Stimulated activated CD8-positive, alpha-beta memory T cell treated with anti-CD3 and anti-CD28 coated beads, Interleukin-15, amount 100 ng/mL, for 24 hours (primary cell): ENCODE measurements at places on chromosomes 5 and 9.

DNA sequence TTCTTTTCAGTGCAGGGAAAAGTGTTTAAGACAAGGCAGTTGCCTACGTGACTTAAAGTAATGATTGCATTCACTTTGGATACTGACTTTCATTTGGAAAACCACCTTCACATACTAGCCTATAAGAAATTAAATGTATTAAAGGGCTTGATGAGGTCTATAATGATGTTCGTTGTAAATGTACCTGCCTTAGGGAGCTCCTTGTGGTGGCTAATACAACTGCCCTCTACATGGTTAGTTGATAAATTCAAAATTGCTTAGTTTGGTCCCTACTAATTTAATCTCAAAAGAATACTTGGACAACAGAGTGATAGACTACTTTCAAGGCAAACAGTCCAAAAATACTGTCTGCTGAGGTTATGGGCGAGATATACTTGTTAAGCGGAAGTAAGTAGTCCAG is 3.8 kb downstream of the VLDLR start:
- DNase-seq, result no peak

DNA sequence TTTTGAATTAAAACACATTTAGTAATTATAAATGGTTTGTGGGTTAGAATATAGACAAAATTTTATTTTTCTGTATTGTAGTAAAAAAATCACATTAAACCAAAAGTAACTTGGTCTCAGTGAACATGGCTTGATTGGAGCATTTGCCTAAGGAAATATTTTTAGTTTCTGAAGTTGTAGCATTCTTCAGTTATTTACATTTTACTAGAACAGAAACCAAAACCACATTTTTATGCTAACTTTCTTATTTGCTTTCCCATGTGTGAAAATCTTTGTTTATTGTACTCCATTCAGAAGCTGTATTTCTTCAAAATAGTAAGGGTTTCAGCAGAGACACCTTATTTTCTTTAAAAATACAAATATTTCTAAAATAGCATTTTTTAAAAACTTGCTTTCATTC is 129.9 kb downstream of the SGCD start:
- DNase-seq, result no peak

DNA sequence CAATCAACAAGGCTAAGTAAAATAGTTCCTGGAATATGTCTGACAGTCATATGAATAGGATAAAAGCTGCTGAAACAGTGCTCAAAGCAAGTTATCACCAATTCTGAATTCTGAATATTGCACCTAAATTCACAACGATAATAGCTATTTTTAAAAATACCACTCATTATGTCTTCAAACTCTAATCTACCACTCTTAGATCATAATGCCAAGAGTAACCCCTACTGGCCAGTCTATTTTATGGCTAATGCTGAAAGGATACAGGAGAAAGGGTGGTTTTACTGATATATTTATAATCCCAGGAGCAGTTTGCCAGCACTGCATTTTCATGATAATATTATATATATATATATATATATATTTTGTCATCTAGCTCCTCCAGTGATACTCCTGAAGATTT is 232.8 kb downstream of the PDE4D start:
- DNase-seq, result no peak

- DNase-seq, result no peak
These were observed 2.0 kb downstream of the ERBIN start for GRCh38 chr5:65928322-65928752.

DNA sequence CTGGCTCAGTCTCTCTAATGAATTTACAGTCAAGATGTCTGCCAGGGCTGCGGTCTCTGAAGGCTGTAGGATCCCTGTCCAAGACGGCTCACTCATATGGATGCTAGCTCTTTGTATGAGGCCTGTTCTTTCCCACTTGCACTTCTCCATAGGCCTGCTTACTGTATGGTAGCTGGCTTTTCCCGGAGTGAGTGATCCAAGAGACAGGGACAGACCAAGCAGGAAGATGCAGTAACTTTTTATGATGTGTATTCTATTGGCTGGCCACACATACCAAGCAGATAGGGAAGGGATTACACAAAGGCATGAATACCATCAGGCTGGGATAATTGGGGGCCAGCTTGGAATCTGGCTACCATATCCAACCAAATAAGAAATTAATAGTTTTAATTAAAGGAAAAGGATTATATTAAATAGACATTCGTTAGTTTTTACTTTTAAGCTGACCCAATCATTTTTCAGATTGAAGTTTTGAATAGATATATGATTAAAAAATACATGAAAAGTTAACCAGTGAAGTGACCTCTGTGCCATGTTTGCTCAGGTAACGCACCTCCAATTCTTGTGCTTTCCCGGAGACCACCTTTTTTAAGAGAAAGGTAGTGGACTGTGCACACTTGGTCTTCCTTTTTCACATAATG is 20.6 kb downstream of the NSD1 start:
- DNase-seq, result no peak

DNA sequence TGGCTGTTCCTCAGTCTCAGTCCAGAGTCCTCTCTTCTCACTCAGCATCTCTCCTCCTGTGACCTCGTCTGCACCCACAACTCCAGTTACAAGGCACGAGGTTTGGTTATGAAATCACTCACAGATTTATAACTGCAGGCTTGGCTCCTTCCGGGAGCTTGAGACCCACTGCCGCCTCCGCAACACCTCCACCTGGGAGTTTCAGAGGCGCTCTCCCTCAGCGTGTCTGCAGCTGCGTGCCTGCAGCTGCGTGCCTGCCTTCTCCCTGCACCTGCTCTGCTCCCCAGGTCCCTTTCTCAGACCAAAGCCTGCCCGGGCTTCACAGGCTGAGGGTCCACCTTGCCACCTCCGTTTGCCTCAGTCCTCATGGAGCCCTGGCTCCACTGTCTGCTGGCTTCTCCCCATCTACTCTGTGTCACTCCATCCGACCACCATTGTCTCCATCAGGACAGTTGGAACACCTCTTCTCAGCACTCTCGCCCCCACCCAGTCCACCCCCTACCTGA is 51.5 kb downstream of the HRH2 start:
- no peak for DNase-seq
